ENCODE measurements at places on chromosomes 11 and 22. TPM values are rescaled to one million over a fixed set of nuclear protein-coding genes. Genes with fewer than 3 reads are reported as not detected.

The LINC01488 gene
- 0.08 TPM for total RNA-seq

The CCDC188 gene
- total RNA-seq, result not detected

The PDE2A gene
- 2.6 TPM for total RNA-seq

The CCDC81 gene
- total RNA-seq, result under 0.01 TPM

The SLC22A12 gene
- not detected for total RNA-seq

The IL18 gene
- total RNA-seq, result 0.08 TPM

The PLA2G6 gene
- total RNA-seq, result 33.2 TPM

The KRTAP5-8 gene
- not detected for total RNA-seq

The MRGPRX3 gene
- not detected for total RNA-seq

The GSTT2B gene
- 9.5 TPM for total RNA-seq

Measured in smooth muscle cell of the coronary artery (primary cell).